Ammon's horn (tissue), 1 donor: ENCODE measurements at places on chromosomes 11 and 22.

DNA sequence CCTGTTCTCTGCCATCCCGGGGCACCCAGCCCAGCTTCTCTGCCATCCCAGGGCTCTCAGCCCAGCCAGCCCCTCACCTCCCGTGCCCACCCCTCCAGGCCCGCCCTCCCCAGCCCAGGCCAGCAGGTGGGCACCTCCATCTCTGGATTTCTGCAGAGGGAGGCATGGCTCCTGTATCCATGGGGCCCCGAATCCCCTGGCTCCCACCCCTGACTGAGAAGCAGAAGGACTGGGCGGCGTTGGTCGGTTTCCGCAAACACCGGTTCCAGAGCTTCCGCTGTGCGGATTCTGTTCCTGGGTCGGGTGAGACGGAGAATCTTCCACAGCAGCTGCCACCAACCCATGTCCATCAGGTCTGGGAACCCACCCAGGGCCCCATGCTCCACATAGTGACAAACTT, 240.3 kb downstream of the BRD1 start:
- DNase-seq, result no peak

- DNase-seq, result peak; percentile 83
Measured at GRCh38 chr11:82682003-82682751, 51.5 kb downstream of the FAM181B start.

- peak; percentile 40 for DNase-seq
Measured at GRCh38 chr11:121763526-121763925, 310.8 kb upstream of the SORL1-AS1 start.

GRCh38 chr22:41387341-41387740, 5.6 kb downstream of the TEF start:
- DNase-seq, result no peak

- no peak for DNase-seq
Measured at GRCh38 chr11:108135845-108136544, 14.6 kb downstream of the ACAT1 start.
